ENCODE measurements at places on chromosomes 7 and 10. TPM values are rescaled to one million over a fixed set of nuclear protein-coding genes. Genes with fewer than 3 reads are reported as not detected.

Gene STOX1
- 5.8 TPM for polyA plus RNA-seq

Gene SLC29A4
- 22.7 TPM for polyA plus RNA-seq

Gene DGKB
- polyA plus RNA-seq = 1.3 TPM

Gene ABCC2
- 94.3 TPM for polyA plus RNA-seq

Gene CALHM3
- polyA plus RNA-seq = 0.13 TPM

Gene ZNF804B
- 0.04 TPM for polyA plus RNA-seq

Gene TMEM140
- 20.6 TPM for polyA plus RNA-seq
